ENCODE measurements at places on chromosomes 1 and 21. TPM values are rescaled to one million over a fixed set of nuclear protein-coding genes. Genes with fewer than 3 reads are reported as not detected.
A peak's percentile ranks its signal among the peaks of the same experiment; 100 is the strongest.

GRCh38 chr1:5164158-5164557, 509.7 kb downstream of the AJAP1 start:
- DNase-seq = no peak

DNA sequence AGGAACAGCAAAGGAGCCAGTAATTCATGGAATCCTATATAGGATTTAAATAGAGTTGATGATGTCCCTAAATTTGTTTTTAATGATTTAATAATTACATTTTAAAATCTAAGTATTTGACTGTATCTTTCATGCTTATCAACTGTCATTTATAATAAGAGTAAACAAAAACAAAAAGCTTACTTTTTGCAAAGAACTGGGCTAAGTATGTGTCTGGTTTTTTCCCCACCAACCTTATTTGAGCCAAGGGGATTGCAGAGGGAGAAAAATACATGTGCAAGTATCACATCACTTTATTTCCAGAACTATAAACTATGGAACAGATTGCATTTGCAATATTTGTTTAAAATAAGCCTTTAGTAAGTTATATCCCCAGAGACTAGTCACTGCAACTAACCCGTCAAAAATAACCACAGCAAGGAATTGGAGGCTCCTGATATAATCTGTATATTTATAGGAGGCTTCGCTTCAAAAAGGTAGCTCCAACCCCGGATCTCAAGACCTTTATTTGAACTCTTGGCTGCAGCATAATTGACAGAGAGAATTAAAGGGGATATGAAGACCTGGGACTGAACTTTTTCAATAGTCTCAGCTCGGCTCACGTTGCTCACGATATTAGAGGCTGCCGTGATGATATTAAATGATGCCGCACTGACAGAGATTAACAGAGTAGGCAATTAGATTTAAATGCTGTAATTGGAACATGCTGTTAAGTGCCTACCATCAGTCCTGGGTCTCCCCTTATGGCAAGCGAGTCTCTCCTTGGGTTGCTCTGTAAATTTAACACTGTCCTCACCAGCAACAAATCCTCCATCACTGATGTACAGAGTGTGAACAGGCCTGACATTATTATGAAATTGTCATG, 329.1 kb upstream of the NFIA start:
- DNase-seq = no peak

Gene PTPRC
- polyA plus RNA-seq = 0.11 TPM

Gene TFF1
- polyA plus RNA-seq = not detected

- DNase-seq = no peak
These were observed 65.1 kb downstream of the CLIC6 start for GRCh38 chr21:34733852-34734251.

Gene PADI3
- not detected for polyA plus RNA-seq

- no peak for DNase-seq
These were observed 50.1 kb upstream of the KRTAP19-8 start for GRCh38 chr21:31088474-31088751.

DNA sequence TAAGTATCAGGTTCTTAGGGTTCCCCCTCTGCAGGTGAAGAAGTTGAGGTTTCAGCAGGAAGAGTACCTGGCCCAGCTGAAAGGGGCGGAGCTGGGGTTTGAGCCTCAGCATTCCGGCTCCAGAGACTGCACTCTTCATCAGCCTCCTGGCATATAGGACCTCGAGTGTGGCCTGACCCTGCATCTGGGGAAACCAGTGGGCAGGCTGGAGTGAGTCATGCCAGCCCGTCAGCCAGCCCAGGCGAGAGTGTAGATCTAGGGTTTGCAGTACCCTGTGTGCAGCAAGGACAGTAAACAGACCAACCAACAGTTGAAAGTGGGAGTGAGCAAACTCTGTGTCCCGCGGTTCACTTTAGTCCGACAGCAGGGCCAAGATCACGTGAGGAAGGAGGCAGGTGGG, 14.1 kb downstream of the MFSD2A start:
- no peak for DNase-seq

DNA sequence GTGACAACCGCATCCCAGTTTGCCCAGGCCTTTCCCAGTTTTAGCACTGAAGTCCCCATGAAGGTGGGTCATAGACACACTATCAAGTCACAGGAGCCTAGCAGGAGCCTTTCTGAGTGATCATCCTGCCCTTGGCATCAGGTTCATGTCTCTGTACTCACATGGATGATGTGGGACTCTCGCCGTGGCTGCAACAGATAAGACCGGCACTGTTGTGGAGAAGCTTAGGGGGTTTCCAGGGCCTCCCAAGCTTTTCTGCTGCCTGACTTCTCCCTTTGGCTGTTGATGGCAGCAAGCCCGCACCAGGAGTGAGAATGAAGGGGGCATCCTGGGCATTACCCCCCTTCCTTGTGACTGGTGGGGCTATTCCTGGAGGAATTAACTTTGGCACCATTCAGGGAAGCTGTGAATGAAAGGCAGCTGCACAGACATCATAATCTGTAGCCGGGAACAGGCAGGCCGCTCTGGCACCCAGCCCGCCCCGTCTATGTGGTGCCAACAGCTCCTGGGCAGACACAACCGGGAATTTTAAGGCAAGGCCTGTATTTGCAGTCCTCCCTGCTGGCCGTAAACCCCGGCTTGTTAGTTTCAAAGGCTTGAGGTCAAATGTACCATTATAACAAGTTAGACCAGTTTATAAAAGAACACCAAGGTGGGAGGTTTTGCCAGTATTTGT, 148.6 kb downstream of the HUNK start:
- DNase-seq = no peak

Gene NCF2
- 0.43 TPM for polyA plus RNA-seq

DNA sequence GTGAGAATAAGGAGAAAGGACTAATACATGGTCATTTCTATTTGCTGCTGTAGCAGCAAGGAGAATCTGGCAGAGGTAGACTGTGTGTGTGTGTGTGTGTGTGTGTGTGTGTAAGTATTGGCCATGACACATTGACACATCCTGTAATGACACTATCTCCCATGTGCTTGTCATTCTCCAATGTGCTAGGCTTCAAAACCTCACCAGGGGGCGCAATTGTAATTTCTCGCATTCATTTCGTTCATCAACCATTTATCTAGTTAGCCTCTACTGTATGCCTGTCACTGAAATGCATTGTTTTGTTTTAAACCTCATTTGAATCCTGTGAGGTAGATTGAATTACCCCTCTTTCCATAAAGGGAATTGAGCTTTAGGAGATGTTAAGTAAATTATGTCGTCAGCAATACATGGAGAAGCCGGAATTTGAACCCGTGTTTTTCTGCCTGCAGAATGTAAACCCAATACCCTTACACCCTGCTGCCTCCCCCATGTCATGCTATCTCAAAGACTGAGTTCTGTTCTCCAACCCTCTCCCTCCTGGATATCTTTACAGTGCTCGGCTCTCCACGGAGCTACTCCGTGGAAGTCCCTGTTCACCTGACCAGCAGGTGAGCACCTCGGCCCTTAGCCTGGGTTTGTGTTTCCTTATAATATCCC, 100.8 kb downstream of the UCK2 start:
- DNase-seq = peak; percentile 53

- DNase-seq = no peak
These were observed 415.5 kb downstream of the RPS6KC1 start for GRCh38 chr1:213466541-213466940.

DNA sequence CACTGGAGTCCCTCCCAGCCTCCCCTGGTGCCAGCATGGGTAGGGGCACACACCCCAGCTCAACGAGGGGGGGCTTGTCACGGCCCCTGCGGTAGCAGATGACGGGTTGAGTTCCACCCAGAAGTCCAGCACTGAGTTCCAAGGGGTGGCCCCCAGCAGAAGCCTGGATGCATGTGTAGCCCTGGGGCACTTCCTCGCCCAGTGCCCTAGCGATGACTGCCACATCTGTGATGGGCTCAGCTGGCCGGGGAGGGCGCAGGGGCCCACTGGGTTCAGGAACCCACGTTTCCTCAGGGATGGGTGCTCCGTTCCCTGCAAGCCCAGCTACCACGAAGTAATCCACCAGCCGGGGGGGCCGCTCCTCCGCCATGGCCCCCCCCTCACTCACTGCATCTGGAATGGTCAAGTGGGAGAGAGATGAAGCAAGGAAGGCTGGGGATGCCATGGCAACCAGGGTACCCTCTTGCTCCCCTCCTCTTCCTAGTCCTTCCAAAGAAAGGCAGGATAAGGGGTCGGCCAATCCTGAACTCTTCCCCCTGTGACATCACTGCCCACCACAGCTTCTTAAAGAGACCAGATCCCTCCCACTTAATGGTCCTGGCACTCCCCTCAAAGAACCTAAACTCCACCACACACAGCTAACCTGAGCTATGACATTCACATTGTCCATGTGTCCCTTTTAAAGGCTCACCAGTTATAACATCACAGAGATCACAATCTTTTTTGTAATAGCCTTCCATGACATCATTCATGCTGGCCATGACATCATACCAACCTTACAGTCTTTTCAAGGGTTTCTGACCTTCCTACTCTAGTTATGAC, 2.3 kb downstream of the DENND4B start:
- DNase-seq = no peak

DNA sequence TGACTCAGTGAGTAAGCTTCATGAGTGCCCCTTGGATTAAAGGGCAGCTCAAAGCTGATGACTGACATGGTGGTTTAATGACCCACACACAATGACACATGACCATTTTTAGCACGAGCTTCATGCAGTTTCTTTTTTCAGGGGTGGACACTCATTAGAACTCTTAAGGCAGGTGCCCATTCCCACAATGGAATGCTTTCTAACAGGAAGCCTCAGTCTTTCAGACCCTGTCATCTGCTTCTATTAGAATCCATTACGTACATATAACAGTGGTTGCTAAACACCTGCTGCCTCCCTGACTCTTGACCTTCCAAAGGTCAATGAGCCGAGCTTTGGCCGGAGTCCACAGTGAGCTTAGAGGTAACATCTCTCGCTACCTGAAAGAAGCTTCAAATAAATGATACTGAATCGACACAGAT, 27.4 kb downstream of the AKNAD1 start:
- peak; percentile 71 for DNase-seq

Gene SLC1A7
- polyA plus RNA-seq = 0.09 TPM

GRCh38 chr1:227440182-227440581, 121.9 kb upstream of the CDC42BPA start:
- DNase-seq = no peak

Measured in fibroblast of lung (primary cell).